ENCODE measurements at places on chromosomes 2 and 18. TPM values are rescaled to one million over a fixed set of nuclear protein-coding genes. Genes with fewer than 3 reads are reported as not detected.

The HAT1 gene
- 65.6 TPM for polyA plus RNA-seq

The LONRF2 gene
- polyA plus RNA-seq, result not detected

The LCT gene
- polyA plus RNA-seq, result not detected

The ABCB11 gene
- not detected for polyA plus RNA-seq

The CD8A gene
- polyA plus RNA-seq, result 924 TPM

The OXER1 gene
- 0.15 TPM for polyA plus RNA-seq

The TEKT4 gene
- not detected for polyA plus RNA-seq

The THUMPD2 gene
- polyA plus RNA-seq, result 8.0 TPM

The MC5R gene
- polyA plus RNA-seq, result not detected

The GKN1 gene
- not detected for polyA plus RNA-seq

The IL18RAP gene
- polyA plus RNA-seq, result 14.2 TPM

The VAPA gene
- polyA plus RNA-seq, result 228 TPM

The CDH20 gene
- polyA plus RNA-seq, result not detected

The FEV gene
- not detected for polyA plus RNA-seq

The NYAP2 gene
- polyA plus RNA-seq, result not detected

The IL1R1 gene
- 0.30 TPM for polyA plus RNA-seq

The TMEM178A gene
- not detected for polyA plus RNA-seq

The EVX2 gene
- not detected for polyA plus RNA-seq

The ZNF521 gene
- polyA plus RNA-seq, result not detected

The TMEM87B gene
- 12.9 TPM for polyA plus RNA-seq

The CYTIP gene
- 144 TPM for polyA plus RNA-seq

The DCC gene
- not detected for polyA plus RNA-seq

The PSMD1 gene
- polyA plus RNA-seq, result 60.6 TPM

The DPP10 gene
- not detected for polyA plus RNA-seq

The PSMA8 gene
- 2.1 TPM for polyA plus RNA-seq
